ENCODE measurements at places on chromosomes 7 and 10.
A peak's percentile ranks its signal among the peaks of the same experiment; 100 is the strongest.

DNA sequence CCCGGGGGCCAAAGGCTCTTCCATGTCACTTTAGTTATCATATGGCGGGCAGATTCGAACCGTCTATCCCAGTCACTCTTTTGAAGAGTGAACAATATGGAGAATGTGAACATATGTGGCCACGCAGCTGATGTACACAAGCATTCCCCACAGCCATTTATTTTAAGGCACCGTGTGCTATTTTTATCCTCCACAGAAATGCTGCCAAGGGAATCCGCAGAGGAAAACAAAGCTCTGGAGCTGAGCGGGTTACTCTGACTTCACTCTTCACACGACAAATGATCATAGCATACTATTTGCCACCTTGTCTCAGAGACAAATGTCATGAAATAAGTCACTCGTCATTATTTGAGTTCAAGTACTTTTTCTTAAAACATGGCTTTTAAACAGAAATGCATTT lies 100.3 kb downstream of the CTBP2 start:
- DNase-seq = no peak

- no peak for DNase-seq
Observed at GRCh38 chr7:49244543-49244942, 320.2 kb downstream of the CDC14C start.

GRCh38 chr10:15242261-15242840 lies 73.9 kb upstream of the NMT2 start:
- no peak for DNase-seq

DNA sequence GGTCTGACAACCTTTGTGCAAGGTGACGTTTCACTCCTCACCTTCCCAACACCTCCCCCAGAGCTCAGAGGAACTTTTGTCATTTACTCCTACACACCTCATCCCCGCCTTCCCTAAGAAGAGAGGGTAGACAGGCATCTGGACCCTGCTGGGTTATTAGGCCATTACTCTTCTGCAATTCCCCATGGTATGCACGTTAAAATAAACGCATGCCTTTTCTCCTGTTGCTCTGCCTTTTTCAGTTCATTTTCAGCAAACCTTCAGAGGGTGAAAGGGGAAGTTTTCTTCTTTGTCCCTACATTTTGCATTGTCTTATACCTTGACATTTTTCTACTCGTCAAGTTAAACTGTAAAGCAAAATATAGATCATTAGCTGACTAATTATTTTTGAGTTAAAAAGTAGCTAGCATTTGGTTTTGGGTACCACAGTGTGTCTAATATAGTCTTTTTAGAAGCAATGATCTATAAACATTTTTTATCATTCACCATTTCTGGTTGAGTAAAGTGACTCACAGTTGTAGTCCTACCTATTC lies 10.5 kb upstream of the EDRF1 start:
- no peak for DNase-seq

DNA sequence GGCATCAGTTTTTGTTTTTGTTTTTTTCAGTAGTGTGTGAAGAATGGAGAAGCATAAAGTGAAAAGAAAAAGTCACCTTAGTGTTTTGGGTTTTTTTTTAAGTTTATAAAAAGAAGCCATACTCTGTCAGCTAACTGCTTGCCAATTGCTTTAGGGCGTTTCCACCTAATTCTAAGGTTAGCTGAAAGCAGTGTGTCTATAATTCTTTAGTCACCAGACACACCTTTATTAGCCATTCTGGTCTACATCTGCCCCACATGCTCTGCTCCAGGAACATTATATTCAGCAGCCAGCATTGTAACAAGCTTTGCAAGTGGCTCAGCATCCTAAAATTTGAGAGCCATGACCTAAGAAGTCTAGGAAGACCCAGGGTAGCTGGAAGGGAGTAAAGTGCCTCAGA lies 14.1 kb upstream of the SLC16A12 start:
- DNase-seq = no peak

- DNase-seq = no peak
Observed at GRCh38 chr7:128838109-128838779, 8.0 kb downstream of the FLNC start.

DNA sequence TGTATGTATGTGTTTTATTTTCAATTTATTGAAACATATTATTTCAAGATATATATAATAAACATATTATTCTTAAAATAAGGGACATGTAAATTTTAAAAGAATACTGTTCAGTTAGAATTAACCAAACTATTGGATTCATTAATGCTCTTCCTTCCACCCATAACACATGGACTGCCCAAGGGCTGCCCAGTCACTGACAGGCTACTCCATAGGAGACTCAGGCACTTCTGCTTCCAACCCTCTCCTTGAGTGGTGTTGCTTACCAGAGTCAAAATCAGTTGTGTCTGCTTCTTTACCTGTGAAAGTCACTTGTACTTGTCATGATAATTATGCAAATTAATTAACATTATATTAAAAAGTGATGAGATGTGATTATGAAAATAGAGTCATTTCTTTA lies 9.8 kb upstream of the GPR37 start:
- no peak for DNase-seq

- no peak for DNase-seq
Observed at GRCh38 chr7:131543298-131543697, 13.1 kb downstream of the PODXL start.

GRCh38 chr7:138924501-138925225 lies 56.5 kb downstream of the KIAA1549 start:
- no peak for DNase-seq

GRCh38 chr10:8061274-8062211 lies 7.1 kb downstream of the GATA3 start:
- DNase-seq = no peak

- DNase-seq = peak; percentile 63
Observed at GRCh38 chr10:103678178-103678526, 177.2 kb downstream of the SH3PXD2A start.

- peak; percentile 57 for DNase-seq
Observed at GRCh38 chr7:2104107-2104710, 128.5 kb downstream of the MAD1L1 start.

DNA sequence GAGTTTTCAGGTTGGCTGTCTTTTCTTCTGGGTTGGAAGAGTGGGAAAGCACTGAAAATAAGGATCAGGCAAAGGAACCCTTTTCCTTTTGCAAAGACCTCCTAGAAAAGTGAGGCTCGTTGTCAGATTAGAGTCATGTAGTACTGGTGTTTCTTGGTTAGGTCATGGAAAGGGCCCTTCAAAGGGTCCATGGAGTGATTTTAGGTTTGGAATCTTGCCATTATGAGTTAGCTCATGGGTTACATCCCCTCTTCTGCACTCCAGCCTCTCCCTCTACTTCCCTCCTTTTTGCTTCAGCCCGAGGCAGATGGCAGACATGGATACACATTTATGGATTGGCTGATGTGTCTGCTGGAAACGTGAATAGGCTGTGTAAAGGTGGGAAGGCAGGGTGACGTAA lies 47.0 kb downstream of the CREB5 start:
- DNase-seq = no peak

DNA sequence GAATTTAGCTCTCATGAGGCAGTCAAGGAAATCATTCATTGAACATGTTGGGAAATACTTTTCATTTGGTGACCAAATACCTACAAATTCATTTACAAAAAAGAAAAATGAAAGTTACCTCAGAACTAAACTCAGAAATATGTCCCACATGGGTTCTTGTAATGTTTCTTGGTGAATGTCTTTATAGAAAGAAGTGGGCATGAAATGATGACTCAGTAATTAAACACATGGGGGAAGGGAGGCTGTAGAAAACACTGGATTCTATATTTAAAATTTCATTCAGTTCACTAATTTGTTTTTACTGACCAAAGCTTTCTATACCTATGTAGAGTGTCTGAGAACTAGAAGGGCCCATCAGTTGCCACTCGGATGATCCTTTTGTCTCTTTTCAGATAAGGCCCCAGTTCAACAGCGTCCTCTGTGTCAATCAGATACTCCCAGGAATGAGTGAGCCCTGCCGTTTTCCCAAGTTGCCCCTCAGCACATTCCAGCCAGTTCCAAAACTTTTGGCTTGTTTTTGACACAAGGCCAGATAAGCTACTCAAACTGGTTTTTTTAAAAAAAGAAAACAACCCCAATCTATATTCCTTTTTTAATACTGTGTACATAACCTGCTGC lies 49.3 kb upstream of the AGBL3 start:
- no peak for DNase-seq

GRCh38 chr10:44506386-44506785 lies 121.5 kb upstream of the CXCL12 start:
- DNase-seq = no peak

GRCh38 chr10:93753621-93754250 lies 4.0 kb upstream of the LGI1 start:
- DNase-seq = no peak

DNA sequence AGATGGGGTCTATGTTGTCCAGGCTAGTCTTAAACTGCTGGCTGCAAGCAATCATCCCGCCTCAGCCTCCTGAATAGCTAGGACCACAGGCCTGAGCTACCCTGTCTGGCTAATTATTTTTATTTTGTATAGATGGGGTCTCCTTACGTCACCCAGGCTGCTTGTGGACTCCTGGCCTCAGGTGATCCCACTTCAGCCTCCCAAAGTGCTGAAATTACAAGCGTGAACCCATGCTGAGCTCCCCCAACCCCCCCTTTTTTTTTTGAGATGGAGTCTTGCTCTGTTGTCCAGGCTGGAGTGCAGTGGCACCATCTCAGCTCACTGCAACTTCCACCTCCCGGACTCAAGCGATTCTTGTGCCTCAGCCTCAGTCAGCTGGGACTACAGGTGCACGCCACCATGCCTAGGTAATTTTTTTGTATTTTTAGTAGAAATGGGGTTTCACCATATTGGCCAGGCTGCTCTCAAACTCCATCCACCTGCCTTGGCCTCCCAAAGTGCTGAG lies 25.4 kb downstream of the FAM25A start:
- DNase-seq = no peak

GRCh38 chr7:107233981-107234380 lies 65.2 kb downstream of the HBP1 start:
- no peak for DNase-seq

- no peak for DNase-seq
Observed at GRCh38 chr10:43943818-43944360, 295.2 kb upstream of the ZNF32 start.

- no peak for DNase-seq
Observed at GRCh38 chr7:134771889-134772288, 7.5 kb upstream of the CALD1 start.

- no peak for DNase-seq
Observed at GRCh38 chr10:121600611-121601010, 2.4 kb upstream of the FGFR2 start.

DNA sequence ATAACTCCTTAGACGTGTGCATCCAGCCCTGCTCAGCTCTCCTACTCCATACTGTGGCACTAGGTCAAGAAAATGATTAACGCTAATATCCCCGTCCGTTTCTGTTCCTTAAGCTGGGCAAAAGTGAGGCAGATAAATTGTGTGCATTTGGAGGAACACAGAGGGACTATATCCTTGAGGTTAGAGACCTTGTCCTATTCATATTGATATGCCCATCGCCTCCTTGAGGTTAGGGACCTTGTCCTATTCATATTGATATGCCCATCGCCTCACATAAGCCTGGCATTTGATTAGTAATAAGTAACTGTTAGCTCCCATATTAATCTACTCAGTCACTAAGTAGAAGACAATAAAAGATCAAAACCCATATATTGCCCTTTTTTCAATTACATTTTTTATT lies 12.9 kb upstream of the TAX1BP1 start:
- DNase-seq = no peak

DNA sequence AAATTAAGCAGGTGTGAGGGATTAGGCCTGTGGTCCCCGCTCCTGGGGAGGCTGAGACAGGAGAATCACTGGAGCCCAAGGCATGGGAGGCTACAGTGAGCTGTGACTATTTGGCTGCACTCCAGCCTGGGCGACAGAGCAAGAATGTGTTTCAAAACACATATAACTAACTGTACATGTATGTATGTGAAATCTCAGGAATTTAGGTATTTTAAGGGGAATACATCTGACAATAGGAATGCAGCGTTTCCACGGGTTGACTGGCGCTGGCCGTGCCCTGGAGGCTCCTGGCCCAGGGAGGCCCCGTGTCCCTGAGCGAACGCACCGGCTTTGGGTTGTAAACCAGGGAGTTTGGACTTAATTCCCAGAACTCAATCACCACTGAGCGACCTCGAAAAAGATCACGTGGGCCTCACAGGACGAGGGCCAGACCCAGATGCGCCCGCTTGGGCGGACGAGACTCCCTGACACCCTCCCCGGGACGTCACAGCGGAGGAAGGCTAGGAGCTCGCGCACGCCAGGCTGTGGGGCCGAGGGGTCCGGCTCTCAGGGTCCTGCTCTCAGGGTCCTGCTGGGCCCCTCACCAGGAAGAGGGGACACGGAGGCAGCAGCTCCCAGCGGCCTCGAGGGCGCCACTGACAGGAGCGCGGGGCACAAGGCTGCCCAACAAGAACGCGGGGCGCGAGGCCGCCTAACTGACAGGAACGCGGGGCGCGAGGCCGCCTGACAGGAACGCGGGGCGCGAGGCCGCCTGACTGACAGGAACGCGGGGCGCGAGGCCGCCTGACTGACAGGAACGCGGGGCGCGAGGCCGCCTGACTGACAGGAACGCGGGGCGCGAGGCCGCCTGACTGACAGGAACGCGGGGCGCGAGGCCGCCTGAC lies 18.4 kb downstream of the PTPRN2 start:
- DNase-seq = no peak

GRCh38 chr10:106557053-106557452 lies 607.5 kb downstream of the SORCS1 start:
- no peak for DNase-seq

- DNase-seq = no peak
Observed at GRCh38 chr10:61187601-61188000, 243.6 kb upstream of the RHOBTB1 start.

- DNase-seq = peak; percentile 56
Observed at GRCh38 chr7:116953372-116953905, at the start of gene ST7. ST7 (plus strand) TSS chr7:116953501; CDS start chr7:116953541, 40 bp downstream.

DNA sequence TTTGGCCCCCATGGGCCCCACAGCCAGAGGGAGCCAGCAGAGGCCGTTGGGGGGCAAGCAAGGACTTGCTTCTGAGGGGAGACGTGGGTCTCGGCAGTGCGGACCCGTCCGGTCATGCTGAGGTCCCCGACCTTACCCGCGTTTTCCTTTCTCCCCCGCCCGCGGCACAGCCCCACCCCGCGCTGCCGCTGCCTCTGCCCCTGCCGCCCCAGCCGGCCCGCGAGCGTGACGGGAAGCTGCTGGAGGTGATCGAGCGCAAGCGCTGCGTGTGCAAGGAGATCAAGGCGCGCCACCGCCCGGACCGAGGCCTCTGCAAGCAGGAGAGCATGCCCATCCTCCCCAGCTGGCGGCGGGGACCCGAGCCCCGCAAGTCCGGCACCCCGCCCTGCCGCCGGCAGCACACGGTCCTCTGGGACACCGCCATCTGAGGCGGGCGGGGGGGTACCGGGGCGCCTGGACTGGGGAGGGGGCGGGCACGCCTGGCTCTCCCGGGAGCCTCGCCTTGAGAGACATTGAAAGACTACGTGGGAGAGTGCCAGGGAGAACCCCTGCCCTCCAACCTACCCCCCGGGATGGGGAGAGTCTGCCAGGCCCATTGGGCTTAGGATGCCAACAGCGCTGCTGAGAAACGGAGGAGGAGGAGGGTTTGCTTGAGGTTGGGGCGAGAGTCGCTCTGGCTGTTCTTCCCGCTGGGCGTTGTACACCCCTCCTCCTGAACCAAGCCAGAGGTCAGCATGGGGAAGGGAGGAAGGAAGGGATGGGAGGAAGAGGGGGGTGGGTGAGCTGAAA lies 9.9 kb downstream of the NYAP1 start:
- DNase-seq = peak; percentile 33

- DNase-seq = no peak
Observed at GRCh38 chr10:63058236-63058635, 74.9 kb upstream of the NRBF2 start.

GRCh38 chr7:86667732-86668131 lies 24.0 kb downstream of the GRM3 start:
- no peak for DNase-seq
